Smooth muscle cell of the coronary artery (primary cell): ENCODE measurements at places on chromosomes 4 and X. TPM values are rescaled to one million over a fixed set of nuclear protein-coding genes. Genes with fewer than 3 reads are reported as not detected.

The AREG gene
- total RNA-seq: 0.47 TPM in 1 of 2 replicates, not detected in the other

The TMEM187 gene
- 7.1 and 10.1 TPM in 2 replicates for total RNA-seq

The CXCL1 gene
- 9.9 and 26.6 TPM in 2 replicates for total RNA-seq

The GDPD2 gene
- not detected in 2 replicates for total RNA-seq

The NSG1 gene
- total RNA-seq: 0.23 and 35.2 TPM in 2 replicates

The GRPR gene
- 0.83 TPM in 1 of 2 replicates, not detected in the other for total RNA-seq

The TRIM75 gene
- total RNA-seq: not detected in 2 replicates

The MAGEB6 gene
- total RNA-seq: not detected in 2 replicates

The TMEM150C gene
- total RNA-seq: 0.23 and 1.5 TPM in 2 replicates

The EIF2S3 gene
- 250 and 364 TPM in 2 replicates for total RNA-seq

The BMPR1B gene
- total RNA-seq: 0.15 and 1.9 TPM in 2 replicates

The PNMA5 gene
- not detected in 2 replicates for total RNA-seq

The ALAS2 gene
- total RNA-seq: not detected in 2 replicates

The GNRHR gene
- not detected in 2 replicates for total RNA-seq
